T-helper 1 cell treated with Interleukin-12 subunit alpha and Interleukin-12 subunit beta and Interleukin-4 antibody, amounts not matched to agents 30 ng/mL and 1 ng/mL, for 36 hours (primary cell): ENCODE measurements at places on chromosomes 16 and 17. TPM values are rescaled to one million over a fixed set of nuclear protein-coding genes. Genes with fewer than 3 reads are reported as not detected.

The MYH2 gene
- total RNA-seq, result not detected in 2 replicates

The TNS4 gene
- total RNA-seq, result 14.2 and 15.7 TPM in 2 replicates

The C1QTNF8 gene
- total RNA-seq, result not detected in 2 replicates

The NPIPA3 gene
- 1.8 and 4.0 TPM in 2 replicates for total RNA-seq
